ENCODE measurements at places on chromosomes 7 and 10. TPM values are rescaled to one million over a fixed set of nuclear protein-coding genes. Genes with fewer than 3 reads are reported as not detected.

The LEP gene
- total RNA-seq = not detected

The VGF gene
- 3.0 TPM for total RNA-seq

The GIMAP2 gene
- total RNA-seq = under 0.01 TPM

The PWWP2B gene
- 12.2 TPM for total RNA-seq

The DKK1 gene
- 266 TPM for total RNA-seq

The CHAT gene
- not detected for total RNA-seq

The SMO gene
- 28.8 TPM for total RNA-seq

The WDR86 gene
- total RNA-seq = 8.6 TPM

The ACTR1A gene
- total RNA-seq = 115 TPM

The MGMT gene
- total RNA-seq = 15.1 TPM

The CTAGE8 gene
- total RNA-seq = not detected

The CTAGE15 gene
- not detected for total RNA-seq

The LRRN3 gene
- 3.2 TPM for total RNA-seq

The VAX1 gene
- total RNA-seq = not detected

The HYAL4 gene
- total RNA-seq = not detected

The ITPRIP gene
- total RNA-seq = 18.7 TPM

The PCLO gene
- total RNA-seq = 0.59 TPM

The SLC18A2 gene
- 0.05 TPM for total RNA-seq

The TCAF2 gene
- total RNA-seq = 2.4 TPM

The RNF148 gene
- not detected for total RNA-seq

The PDE6C gene
- total RNA-seq = not detected

The SCART1 gene
- 2.7 TPM for total RNA-seq

The CALML5 gene
- not detected for total RNA-seq

The LIPJ gene
- total RNA-seq = not detected

The CREB5 gene
- 4.5 TPM for total RNA-seq

The ZNF282 gene
- 25.7 TPM for total RNA-seq

The SLC26A3 gene
- not detected for total RNA-seq

The PRTFDC1 gene
- 6.8 TPM for total RNA-seq

The TAS2R41 gene
- not detected for total RNA-seq

The ENO4 gene
- 0.05 TPM for total RNA-seq

The ZNF425 gene
- 4.5 TPM for total RNA-seq

The FUOM gene
- total RNA-seq = 12.8 TPM

The ACSL5 gene
- total RNA-seq = 0.30 TPM

The MBL2 gene
- not detected for total RNA-seq

The SH2D4B gene
- not detected for total RNA-seq

The VIPR2 gene
- total RNA-seq = not detected

The MUC3A gene
- total RNA-seq = not detected

The ZNF716 gene
- not detected for total RNA-seq

The TMEM213 gene
- total RNA-seq = not detected

The NPFFR1 gene
- not detected for total RNA-seq

The WIPF3 gene
- not detected for total RNA-seq

The CFAP70 gene
- total RNA-seq = 0.97 TPM

The CCNJ gene
- total RNA-seq = 7.4 TPM

The FBXW4 gene
- 45.4 TPM for total RNA-seq

The SAP25 gene
- not detected for total RNA-seq

The DNAJC12 gene
- 5.1 TPM for total RNA-seq

The C7orf57 gene
- total RNA-seq = not detected

The LIPF gene
- total RNA-seq = not detected

The TMEM130 gene
- 0.30 TPM for total RNA-seq
